ENCODE measurements at places on chromosomes 1 and 21.
A peak's percentile ranks its signal among the peaks of the same experiment; 100 is the strongest.

DNA sequence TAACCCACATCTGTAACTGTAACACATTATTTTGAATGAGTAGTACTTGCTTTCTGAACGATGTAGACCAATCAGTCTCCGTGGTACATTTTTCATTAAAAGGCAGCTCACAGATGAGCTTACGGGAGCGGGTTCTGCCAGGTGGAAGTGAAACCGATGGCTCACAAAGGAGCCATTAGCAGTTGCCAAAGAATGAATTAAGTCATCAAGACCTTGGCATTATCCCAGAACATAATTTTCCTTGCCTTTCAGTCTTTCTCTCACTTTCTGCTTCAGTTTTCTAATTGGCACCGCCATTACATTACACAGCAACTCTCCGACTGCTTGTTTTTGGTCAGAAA lies 33.5 kb upstream of the UTS2 start:
- peak; percentile 75 for DNase-seq

- no peak for DNase-seq
These were observed 58.4 kb downstream of the OVGP1 start for GRCh38 chr1:111369177-111369576.

DNA sequence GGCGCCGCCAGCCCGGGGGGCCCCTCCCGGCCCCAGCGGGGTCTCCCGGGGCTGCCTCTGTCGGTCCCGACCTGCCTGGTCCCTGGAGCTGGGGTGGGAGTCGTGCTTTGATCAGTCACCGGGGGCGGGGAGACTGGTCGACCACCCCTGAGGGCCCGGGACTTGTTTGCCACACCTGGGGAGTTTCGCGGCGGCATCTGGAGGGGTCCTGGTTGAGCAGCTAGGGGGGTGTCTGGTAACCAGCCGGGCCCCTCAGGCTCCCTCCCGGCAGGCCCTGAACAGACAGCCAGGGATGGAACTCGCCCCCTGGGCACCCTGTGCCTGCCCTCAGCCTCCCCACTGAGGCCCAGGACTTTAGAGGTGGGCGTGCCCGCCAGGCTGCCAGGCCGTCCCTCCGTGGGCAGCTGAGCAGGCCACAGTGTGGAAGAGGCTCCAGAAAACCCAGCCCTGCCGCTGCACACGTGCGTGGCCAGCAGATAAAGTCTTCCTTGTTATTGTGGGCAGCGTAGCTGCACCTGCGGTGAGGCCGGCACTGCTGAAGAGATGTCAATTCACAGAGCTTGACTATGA lies 13.3 kb upstream of the SAMD11 start:
- no peak for DNase-seq

DNA sequence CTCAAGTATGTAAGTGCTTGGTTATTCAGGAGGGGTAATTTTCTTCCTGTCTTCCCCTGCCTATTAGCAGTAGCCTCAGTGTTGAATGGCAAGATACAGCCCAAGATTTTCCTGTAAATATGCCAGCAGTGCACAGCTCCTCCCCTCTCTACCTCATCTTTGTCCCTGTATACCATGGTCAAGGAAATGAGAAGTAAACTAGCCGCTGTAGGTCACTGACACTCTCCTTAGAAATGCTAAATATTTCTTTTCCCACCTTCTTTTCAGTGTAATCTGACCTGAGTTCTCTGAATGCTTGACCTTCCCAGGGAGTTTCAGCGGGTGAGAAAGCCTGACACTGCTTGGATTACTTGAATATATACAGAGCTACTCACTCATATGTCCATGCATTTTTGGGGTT lies 84.1 kb upstream of the ZNF326 start:
- DNase-seq: peak; percentile 90

DNA sequence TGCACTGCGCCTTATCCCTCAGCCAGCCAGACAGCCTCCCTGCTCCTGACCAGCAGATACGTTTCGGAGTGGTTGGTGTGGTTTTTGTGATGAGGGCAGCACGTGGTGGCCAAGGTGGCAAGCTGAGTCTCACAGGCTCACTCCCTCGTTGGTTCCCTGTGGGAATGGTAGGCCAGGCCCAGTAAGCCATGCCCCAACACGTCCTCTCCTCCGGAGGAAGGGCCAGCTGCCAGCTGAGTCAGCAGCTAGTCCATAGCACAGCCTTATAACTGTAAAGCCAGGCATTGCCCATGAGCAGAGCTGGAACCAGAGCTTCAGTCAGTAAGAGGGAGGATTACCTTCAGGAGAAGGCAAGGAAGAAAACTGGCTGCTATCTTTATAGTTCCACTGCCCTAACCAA lies 29.5 kb downstream of the SZRD1 start:
- peak; percentile 82 for DNase-seq

DNA sequence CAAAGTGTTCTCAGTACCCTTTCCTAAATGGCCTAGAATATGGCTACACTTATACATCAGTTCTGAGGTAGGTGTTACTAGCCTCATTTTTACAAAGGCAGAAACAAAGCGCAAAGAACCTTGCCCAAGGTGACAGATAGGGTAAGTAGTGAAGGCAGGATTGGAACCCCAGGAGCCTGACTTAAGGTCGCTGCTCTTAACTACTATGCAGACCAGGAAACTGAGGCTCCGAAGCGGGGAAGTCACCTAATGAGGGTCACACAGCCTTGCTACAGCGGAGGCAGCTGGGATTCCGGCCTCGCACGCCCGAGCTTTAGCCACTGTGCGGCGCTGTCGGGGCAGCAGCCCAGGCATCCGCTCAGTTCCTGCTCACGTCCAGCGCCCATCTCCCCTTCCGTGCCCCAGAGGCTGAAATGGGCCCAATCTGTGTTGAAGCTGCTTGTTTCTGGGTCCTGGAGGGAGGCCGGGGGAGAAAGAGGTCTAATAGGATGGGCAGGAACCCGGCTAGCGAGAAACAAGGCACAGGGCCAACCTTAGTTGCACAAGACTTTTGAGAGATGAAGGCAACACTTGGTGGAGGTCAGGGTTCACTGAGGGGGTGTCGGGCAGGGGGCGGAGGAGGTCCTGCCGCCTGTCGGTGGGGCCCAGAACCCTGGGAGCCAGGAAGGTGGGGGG lies 1.4 kb upstream of the FOXD2 start:
- DNase-seq: peak; percentile 19

DNA sequence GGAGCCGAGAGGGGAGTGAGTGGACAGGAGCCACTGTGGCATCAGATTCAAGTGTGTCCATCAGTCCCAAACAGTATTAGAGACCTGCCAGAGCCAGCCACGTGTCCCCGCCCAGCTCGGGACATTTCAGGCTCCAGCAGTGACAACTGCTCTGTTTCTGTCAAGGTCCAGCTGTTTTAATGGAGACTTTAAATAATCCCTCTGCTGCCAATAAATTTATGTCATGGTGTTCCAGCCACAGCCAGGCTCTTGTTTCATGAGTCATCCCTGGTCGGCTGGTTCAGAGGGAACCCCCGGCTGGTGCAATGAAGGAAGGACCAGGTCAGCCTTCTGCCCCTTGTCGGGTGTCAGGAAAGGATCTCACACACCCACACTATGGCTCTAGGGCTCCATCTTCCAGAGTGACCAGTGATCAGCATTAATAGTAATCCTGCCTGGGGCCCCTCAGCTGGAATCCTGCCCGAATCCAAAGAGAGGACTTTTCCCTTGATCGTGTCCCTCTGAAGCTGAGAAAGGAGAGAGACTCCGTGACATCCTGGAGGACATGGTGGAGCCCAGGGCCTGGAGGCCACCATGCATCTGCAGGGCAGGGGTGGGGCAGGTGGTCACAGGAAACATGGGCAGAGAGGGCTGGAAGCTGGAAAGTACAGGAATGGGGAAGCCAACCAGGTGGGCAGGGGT lies 197.3 kb downstream of the MATN1 start:
- DNase-seq: peak; percentile 74

GRCh38 chr1:17632541-17633184 lies 93.2 kb downstream of the ARHGEF10L start:
- peak; percentile 65 for DNase-seq
